ENCODE measurements at places on chromosomes 4 and X.

DNA sequence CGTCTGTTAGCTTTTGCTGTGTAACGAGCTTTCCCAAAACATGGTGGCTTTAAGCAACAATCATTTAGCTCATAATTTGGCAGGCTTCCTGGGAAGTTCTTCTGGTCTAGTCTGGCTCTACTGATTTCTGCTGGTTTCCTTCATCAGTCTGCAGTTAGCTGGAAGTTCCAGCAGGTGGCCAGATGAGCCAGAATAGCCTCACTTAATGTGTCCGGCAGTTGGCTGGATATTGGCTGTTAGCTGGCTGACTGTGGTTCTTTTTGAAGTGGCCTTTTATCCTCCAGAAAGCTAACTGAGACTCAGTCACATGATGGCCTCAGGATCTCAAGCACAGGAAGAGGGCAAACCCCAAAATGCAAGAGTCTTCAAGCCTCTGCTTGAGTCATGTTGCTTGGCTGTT, 34.9 kb downstream of the FTHL17 start:
- peak; percentile 68 for DNase-seq

DNA sequence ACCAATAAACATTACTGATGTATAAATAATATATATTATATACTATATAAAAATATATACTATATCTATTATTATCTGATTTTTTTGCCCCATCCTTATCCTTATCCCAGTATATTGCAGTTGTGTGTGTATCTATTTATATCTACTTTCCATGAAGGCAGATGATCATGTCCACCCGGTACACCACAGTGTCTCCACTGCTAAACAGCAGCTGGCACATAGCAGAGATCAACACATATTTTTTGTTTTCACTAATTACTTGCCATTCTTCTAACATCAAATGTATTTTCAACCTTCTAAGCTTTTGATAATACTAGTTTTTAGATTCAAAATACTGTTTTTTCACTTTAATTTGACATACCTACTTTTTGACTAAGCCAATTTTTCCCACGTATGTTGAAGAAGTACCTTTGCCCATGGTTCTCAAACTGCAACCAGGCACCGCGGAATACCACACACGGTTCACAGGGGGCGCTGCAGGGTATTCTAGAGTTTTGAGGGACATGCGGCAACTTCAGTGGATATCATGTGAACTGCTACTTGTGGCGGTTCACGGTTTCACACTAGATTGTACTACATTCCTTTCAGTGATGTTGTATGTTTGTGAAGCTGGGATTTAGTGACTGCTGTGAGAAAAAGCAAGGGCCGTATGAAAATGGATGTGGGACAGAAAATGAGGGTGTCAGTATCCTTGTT, 182.5 kb upstream of the NPY2R start:
- DNase-seq, result peak; percentile 52

DNA sequence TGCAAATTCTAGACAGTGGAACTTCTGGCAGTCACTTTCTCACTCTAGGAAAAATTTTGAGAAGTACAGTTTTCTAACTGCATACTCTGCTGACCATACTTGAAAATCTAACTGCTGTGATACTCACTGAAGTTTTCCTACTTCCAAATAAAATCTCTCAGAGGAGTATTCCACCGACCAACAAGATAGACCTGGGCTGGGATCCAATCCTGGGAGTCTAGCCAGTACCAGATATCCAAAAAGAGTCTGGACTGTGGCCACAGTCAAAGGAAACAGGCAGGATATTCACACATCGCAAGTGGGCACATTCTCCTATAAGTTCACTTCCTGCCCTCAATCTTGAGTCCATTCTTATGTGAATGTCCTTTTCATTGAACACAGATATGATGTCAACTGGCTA, 1138.7 kb upstream of the PCDH7 start:
- no peak for DNase-seq

- DNase-seq, result no peak
Observed at GRCh38 chr4:123088501-123088900, 166.1 kb upstream of the NUDT6 start.
